ENCODE measurements at places on chromosomes 7 and 10.

- no peak for DNase-seq
Measured at GRCh38 chr7:145643981-145644380, 472.6 kb upstream of the CNTNAP2 start.

DNA sequence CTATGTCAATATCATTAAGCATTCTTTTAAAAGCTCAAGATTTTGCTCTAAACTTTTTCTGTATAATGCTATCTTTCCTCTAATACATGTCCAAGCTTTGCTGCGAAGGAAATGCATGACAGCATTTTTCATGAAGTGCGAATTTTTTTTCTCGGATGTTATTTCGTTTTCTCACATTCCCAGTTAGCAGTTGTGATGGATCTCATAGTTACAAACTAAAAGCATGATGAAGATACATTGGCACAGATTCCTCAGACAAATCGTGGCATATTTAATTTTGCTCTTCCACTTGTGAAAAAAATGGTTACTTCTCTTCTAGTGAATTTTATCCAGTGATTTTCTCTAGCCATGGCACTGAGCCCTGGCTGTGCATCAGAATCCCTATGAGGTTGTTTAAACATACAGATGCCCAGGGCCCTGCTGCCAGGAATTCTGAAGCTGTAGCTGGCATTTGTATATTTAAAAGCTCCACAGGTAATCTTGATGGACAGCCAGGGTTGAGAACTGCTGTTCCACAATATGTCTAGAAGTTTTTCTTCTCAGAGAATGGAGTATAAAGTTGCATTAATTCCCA lies 299.8 kb upstream of the NEBL start:
- DNase-seq: no peak

GRCh38 chr7:79658304-79658703 lies 204.8 kb upstream of the MAGI2 start:
- no peak for DNase-seq

DNA sequence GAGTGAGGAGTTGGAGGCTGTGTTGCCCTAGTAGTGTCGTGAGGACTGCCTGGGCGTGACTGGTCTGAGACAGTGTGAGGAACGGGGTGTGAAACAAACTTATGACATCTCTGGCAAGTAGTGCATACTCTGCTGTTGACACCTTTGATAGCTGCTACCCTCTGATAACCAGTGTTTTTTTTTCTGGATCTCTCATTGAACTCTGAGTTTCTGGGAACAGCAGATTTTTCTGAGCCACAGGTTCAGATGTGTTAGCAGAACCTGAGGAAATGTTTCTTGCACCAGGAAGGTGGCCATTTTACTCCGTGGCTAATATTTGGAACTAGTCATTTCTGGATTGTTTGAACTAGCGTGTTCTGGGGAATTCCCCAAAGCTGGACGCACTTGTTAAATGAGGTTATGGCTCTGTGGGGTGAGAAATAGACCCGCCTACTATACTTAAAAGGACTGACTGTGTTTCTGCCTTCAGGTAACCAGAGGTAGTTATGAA lies 52.9 kb downstream of the AUTS2 start:
- DNase-seq: no peak

GRCh38 chr10:63376560-63377304 lies 89.0 kb downstream of the JMJD1C start:
- DNase-seq: no peak

DNA sequence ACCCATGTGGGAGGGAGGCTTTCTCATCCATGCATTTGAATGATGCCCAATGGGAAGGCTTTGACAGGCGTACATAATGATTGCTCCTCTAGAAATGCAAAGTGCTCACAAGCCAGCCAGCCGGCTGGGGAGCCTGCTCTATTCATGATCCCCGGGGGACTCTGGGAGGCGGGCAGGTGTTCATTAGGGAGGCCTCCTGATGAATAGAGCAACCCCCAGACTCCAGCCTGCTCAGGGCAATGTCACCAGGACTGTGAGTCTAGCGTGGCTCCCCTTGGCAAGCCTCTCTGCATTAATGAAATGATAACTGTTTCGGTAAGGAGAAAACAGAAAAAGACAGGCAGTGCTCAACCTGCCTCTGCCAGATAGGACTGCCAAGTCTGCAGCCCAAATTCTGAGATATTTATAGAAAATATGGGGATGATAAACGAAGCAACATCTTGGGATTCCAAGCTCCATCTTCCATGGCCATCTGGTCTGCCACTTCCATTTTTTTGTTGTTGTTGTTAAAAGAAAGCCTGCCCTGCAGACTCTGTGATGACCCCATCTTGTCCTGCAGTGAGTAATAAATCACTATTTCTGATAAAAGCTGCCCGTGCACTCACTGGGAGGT lies 236.4 kb downstream of the PRPF18 start:
- no peak for DNase-seq

DNA sequence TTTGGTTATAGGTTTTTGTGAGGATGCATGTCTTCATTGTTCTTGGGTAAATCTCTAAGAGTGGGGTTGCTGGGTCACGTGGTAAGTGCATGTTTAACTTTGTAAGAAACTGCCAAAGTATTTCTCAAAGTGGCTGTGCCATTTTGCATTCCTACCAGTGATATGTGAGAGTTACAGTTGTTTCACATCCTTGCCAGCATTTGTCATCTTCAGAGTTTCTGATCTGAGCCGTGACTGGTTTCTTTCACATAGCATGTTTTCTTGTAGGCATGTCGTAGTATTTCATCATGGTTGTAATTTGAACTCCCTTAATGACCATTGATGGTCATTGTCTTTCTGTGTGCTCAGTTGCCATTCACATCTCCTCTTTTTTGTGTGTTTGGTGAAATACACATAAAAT lies 286.0 kb downstream of the RNLS start:
- no peak for DNase-seq

- DNase-seq: no peak
Measured at GRCh38 chr7:92769844-92770243, 66.5 kb downstream of the CDK6 start.

DNA sequence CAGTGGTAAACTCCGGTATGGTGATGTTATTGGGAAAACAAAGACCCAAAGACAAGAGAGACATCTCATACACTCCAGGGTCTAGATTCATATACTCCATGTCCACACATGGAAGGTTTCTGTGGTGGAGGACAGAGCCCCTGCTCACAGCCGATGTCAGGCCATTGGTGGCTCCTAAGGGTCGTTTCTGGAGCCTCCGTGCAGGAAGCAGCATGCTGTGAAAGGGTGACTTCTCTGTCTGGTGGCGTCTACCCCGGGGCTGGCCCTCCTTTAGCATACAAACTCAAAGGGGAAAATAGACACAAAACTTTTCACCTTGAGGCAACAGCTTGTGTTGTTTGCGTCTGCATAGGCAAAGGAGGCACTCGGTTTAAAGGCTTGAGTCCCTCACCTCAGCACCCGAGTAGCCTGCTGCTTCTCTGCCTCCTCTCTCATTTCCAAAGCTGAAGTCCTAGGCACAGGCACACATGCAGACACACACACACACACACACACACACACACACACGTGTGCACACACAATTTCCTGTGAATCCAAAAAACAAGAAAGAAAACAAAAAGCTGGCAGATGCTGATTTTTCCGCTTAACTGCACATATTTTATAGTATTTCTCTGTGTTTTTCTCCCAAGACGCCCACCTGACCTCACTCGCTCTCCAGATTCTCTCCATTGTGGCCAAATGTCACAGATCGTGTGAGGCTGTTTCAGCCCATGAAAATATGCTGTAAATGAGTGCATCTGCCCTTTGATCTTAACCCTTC lies 601.4 kb upstream of the MGMT start:
- no peak for DNase-seq

DNA sequence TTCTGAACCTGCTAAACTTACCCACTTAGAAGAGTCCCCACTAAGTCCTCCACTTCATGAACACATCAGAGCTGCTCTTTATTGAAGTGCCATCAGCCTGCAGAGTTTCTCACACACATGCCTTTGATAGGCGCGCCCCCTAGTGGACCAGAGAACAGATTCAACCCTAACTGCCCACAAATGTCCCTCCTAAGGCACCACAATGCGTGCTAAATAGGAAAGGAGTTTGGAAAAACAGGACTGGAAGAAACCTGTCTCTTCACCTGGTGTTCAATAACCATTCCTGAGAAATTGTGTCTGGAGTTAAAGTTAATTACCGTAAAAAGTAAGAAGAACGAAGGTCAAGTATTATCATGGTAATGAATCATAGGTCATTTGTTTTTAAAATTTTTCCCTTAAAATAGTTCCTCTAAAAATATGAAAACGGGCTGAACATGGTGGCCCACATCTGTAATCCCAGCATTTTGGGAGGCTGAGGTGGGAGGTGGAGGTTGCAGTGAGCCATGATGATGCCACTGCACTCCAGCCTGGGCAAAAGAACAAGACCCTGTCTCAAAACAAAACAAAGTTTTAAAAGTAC lies 249.7 kb downstream of the ELMO1 start:
- DNase-seq: peak; percentile 68

GRCh38 chr10:33861016-33861704 lies 526.7 kb upstream of the NRP1 start:
- no peak for DNase-seq

- no peak for DNase-seq
Measured at GRCh38 chr10:132611026-132611910, 73.7 kb downstream of the INPP5A start.

GRCh38 chr7:48263311-48263650 lies 92.0 kb downstream of the ABCA13 start:
- DNase-seq: no peak

GRCh38 chr7:139232377-139232717 lies 1.3 kb downstream of the UBN2 start:
- DNase-seq: no peak

DNA sequence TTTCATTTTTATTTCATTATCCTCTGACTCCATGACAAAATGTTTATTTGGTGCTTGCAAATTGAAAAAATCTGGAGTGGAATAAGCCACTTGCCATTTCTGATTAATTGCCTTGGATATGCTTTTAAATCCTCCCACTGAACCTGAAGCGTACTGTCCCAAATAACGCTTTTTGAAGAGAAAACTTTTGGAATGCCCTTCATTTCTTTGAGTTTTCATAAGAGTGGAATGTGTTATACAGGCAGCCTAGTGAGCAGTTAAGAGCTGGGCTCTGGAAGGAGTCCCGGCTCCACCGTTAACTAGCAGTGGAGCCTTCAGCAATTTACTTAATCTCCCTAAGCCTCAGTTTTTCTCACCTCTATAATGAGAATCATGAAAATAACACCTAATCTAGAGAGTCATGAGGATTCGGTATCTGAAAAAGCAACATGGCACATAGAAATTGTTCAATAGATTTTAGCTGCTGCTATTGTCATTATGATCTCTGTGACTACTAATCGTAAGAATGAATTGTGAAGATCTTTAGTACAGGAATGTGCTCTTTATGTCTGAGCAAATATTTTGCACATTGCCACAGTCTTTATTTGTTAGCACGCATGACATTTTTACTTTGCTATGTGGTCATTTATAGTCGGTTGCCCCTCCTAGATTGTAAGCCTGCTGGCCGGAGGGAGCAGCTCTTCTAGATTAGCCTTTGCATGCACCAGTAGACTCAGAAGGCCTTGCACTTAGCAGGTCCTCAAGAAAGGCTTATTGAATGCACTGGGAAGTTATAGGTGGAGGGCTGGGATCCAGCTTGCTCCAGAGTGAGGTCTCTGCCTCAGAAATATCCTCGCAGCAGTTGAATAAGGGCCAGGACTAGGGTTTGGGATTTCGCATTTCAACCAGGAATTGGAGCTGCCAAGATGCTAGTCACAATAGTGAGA lies 59.4 kb downstream of the PLCE1 start:
- DNase-seq: no peak

DNA sequence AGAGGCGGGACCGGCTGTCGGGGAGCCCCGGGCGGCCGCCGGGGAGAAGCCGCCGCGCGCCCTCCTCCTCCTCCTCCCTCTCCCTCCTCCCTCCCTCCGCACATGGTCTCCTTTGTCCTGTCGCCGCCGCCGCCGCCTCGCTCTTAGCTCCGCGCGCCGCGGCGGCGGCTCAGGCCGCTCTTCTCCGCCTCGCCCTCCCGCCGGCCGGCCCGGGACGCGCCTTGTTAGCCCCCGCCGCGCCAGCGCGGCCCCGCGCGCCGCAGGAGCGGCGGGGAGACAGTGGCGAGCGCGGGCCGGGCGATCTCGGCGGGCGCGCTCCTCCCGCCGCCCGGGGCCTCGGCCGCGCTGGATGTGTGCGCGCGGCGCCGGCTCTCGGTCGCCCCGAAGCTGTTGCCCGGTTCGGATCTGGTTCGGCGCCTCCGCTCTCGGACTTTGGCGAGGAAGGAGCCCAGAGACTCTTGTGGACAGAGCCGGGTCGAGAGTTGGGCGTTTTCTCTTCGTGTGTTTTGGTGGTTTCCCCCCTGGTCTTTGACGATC lies 437.4 kb upstream of the GALNT17 start:
- no peak for DNase-seq

- no peak for DNase-seq
Measured at GRCh38 chr7:84144480-84144879, 50.1 kb downstream of the SEMA3A start.

DNA sequence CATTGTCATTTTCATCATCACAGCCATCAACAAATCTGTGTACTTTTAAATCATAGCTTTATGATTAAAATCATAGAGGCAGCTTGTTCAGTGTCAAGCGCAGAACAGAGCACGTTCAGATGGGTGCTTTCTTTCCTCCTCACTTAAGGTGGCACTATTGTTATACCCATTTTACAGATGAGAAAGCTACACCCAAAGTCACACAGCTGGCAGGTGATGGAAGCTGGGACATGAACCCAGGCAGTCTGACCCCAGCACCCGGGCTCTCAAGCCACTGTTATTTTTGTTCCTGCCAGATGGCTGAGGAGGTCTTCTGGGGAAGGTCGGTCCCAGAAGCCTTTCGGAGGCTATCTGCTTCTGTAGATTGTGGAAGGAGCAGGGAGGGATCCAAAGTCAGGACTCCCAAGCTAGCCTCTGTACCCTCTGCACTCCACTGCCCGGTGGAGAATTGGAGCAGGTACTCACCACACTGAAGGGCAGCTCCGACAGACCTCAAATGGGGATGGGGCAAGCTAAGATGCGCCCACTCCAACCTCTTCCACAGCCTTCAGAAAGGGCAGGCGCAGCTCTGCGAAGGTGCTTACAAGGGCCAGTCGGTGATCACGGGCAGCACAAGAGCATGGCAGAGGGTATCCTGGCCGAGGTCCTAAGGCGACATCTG lies 610 bp downstream of the AVPI1 start:
- DNase-seq: no peak

DNA sequence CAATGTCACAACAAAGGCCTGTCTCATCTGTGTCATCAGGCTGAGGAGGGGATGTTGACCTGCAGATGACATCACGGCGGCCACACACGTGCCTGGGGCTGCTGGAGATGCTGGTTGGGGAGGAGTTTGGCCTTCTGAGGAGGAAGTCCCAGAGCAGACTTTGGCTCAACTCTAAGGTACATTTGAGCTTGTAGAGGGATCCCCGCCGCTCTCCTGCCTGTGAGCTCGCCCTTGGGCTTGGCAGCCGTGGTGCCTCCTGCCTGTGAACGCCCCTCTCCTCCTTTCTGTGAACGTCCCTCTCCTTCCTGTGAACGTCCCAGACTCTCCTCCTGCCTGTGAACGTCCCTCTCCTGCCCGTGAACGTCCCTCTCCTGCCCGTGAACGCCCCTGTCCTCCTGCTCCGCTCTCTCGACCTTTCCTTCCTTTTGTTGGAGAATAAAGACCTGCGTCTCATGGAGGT lies 176.4 kb downstream of the DNAJB6 start:
- DNase-seq: no peak

- no peak for DNase-seq
Measured at GRCh38 chr10:94571081-94571480, 25.5 kb downstream of the HELLS start.

- no peak for DNase-seq
Measured at GRCh38 chr7:121945480-121946236, 72.7 kb downstream of the PTPRZ1 start.

- no peak for DNase-seq
Measured at GRCh38 chr10:130843051-130843653, 468.4 kb downstream of the TCERG1L start.

GRCh38 chr10:110524179-110524858 lies 26.6 kb downstream of the DUSP5 start:
- no peak for DNase-seq

- no peak for DNase-seq
Measured at GRCh38 chr7:82291931-82292330, 151.6 kb downstream of the CACNA2D1 start.

All from hematopoietic multipotent progenitor cell treated with erythropoietin and hydrocortisone succinate and interleukin-3 and kit ligand, for 15 days (in vitro differentiated cells).